ENCODE measurements at places on chromosomes 5 and 9.

DNA sequence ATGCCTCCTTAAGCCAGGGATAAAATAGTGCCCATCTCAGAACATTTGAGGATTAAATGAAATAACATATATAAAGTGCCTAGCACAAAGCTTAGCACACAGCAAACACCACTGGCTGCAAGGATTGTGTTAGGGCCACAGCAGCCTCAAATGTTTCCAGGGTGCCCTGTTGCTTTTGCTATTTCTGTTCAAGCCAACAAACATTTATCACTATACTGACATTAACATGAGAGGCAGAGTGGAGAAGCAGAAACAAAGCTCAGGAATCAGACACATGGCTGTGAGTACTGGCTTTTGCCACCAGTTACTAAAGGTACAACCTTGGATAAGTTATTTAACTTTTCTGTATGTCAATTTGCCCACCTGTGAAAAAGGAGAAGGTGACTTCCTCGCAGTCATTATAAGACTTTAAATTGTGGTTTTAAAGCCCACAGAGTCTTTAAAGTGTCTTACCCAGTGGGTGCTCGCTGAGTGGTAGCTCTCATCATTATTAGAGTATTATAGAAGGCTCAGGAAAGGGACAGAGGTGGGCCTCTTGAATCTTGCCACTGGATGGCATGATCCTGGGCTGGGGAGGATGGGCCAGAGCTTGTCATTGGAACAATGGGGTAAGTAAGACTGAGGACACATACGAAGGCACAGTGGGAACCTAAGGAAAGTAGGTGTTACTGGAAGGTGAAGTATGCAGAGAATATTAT is 98.2 kb downstream of the MARCHF3 start:
- no peak for DNase-seq

GRCh38 chr5:65926276-65926783 is at the start of gene ERBIN:
ERBIN (plus strand) TSS chr5:65926575; CDS start chr5:65992719, 66,144 bp downstream.
- DNase-seq, result peak; percentile 73

- no peak for DNase-seq
These were observed 29.3 kb upstream of the RNF130 start for GRCh38 chr5:180100621-180101450.

DNA sequence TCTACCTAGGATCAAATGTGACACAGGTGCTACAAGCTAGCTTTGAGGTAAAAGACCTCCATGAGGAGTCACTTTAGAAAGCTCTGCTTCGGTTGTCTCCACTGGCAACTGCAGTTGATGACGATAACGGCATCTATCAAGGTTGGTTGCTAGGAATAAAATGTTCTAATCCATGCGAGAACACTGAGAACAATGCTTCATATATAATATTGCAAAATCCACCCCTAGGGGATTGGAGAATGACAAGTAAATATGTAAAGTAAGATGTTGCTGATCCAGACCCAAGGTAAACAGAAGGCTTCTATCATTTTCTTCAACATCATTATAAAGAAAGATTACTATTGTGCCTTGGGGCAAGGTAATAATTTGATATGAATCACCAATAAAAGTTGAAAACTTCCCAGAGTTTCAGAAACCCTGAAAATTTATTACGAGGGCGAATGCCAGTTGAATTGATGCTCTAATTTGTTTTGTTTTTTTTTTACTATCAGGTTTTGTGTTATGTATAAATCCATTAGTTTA is 1003.4 kb downstream of the CDH18 start:
- no peak for DNase-seq

- no peak for DNase-seq
These were observed 70.8 kb downstream of the NXNL2 start for GRCh38 chr9:88605512-88606362.

DNA sequence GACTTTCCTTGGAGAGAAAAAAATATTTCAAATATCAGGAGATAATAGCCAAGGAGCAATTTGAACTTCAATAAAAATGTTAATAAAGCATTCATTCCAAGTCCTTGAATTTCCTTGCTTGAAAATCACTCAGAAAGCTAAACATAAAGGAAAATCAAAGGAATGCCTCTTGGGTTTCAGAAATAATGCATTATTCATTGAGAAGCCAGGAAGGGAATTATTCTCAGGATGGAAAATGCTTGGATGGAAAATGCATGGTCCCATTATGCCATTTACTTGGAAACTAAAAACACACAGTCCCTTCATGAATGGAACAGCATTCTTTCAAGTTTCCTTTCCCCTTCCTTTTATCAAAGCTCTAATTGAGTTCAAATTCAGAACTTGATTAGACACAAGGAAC is 160.9 kb downstream of the LPAR1 start:
- DNase-seq, result no peak

- no peak for DNase-seq
These were observed 5.2 kb downstream of the SH2D3C start for GRCh38 chr9:127773272-127773671.

DNA sequence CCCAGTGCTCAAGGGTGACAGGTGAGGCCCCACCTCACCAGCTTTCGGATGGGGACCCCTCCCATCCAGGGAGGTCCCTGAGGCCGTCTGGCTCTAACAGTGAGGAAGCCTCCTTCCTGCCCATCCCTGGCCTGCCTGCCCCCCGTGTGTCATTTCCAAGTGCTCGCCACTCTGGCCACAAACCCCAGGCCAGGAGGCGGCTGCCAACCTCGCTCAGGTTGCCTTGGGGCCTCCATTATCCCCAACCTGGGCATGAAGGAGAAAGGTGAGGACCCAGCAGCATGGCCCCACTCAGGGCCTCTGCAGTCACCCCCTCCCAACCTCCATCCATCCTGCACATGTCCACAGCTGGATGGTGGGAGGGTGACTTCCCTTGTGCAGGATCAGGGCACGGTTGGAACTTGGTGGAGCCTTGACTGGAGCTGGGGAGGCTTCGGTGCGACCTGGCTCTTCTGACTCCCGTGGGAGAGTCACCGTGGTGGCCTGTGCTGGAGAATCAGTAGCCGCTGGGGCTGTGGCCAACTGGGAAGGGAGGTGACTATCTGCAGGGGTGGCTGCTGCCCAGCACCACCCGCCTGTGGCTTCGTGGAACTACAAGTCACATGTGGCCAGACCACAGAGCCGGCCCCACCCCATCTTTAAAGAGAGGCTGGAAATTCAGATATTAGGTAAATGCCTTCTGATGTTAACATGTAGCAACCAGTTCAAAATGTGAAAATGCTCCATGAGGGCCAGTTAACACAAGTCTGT is 37.5 kb upstream of the GFPT2 start:
- no peak for DNase-seq
